Breast epithelium (tissue), 4 donors: ENCODE measurements at places on chromosomes 12 and 14.

DNA sequence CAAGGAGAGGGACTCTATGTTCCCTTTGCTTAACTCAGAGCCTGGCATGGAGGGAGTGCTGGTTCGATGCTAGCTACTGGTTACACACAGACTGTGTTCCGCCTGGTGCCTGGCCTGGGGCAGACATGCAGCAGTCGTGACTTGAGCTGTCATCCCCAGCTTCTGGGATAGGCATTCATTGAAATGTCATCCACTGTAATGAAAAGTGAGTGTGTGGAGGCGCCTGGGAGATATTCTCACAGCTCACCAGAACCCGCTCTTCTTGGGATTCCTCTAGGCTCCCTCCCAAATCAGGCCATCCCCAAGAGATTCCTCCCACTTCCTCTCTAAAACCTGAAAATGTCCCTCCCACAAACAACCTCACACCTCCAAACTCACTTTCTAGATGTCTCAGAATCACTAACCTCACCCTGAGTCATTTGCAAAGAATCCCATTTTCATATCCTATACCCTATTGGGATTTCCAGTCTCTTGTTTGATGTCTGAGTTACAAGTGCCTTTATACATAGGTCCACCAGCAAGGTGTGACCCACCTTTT is 82.8 kb downstream of the CRACR2A start:
- H3K27ac ChIP-seq = no peak overlapping the region
- DNase-seq = no peak
- no peak overlapping the region for H3K4me3 ChIP-seq
- H3K4me1 ChIP-seq = no peaks in the 10 kb centered on the region

GRCh38 chr12:127280393-127281275 is 986.3 kb upstream of the TMEM132C start:
- no peak for DNase-seq
- H3K36me3 ChIP-seq = no peaks in the 10 kb centered on the region
- H3K27me3 ChIP-seq = peaks cover 6% of the 10 kb centered on the region
- H3K27ac ChIP-seq = no peak overlapping the region
- H3K4me1 ChIP-seq = no peaks in the 10 kb centered on the region

DNA sequence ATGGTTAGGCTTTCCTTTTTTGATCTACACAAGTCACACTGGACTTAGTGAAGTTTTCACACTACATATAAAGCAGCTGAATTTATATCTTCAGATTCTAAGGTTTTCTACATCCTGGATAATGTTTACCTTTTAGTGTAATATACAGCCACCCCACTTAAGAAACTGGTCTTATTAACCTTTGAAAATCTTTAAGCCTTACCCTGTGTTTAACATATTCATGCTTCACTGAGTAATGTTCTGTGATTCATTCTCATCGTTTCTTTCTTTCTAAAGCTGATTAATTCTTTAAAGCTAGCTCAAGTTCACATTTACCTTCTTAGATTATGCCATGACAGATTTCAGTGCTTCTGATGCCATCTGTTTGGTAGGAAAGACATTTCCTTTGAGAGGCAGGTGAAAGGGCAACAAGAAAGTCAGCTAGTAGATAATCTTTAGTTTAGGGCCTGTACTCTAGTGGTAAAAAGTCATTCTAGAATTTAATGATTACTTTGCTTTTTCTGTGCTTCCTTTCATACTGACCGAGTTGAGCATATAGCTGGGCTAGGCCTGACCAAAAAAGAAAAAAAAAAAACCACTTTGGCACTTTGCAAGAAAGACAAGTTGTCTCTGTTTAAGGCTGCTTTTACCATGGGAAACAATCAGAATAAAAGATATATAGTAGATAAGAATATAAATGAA is 690.9 kb upstream of the FBXO33 start:
- H3K4me3 ChIP-seq = no peak overlapping the region
- no peaks in the 10 kb centered on the region for H3K4me1 ChIP-seq
- H3K27me3 ChIP-seq = no peaks in the 10 kb centered on the region
- no peaks in the 10 kb centered on the region for H3K36me3 ChIP-seq

- peaks cover 3% of the 10 kb centered on the region for H3K4me1 ChIP-seq
Observed at GRCh38 chr14:71142375-71143038, 235.2 kb downstream of the PCNX1 start.

- no peak for DNase-seq
- H3K27me3 ChIP-seq = no peaks in the 10 kb centered on the region
- no peaks in the 10 kb centered on the region for H3K4me1 ChIP-seq
- no peaks in the 10 kb centered on the region for H3K36me3 ChIP-seq
- peak overlapping the region; percentile 67 for H3K27ac ChIP-seq
- peak overlapping the region; percentile 61 for H3K4me3 ChIP-seq
Observed at GRCh38 chr12:402029-402389, 565 bp downstream of the CCDC77 start.

DNA sequence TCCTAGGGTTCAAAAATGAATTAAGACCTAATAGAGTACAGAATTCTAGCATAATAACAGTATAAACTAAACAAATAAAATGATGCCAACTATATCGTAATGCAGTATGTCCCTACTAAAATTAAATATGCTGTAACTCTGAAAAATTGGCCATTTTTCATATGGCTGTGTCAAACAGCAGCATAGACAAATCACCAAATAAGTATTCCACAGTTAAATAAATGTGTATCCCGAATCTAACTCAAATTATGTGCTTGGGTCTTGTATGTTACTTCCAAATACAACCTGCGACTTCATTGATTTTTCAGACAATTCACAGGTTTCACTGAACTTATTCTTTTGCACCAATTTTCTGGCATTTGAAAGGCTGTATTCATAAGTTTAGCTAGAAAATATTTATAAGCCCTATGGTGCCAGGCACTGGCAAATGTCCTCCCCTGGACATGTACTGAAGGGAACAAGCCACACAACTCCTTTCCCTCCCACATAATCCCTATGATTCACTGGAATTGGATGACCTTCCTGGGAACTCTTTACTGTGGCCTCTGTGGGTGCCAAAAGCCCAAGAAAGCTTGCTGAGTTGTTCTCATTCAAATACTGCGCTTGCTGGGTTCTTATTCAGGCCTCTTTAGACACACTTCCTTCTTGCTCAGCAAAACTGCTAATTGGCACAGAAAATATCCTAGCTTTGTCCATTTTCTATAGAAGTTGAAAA is 108.8 kb downstream of the KITLG start:
- no peaks in the 10 kb centered on the region for H3K36me3 ChIP-seq
- H3K4me3 ChIP-seq = no peak overlapping the region
- DNase-seq = peak; percentile 45
- no peaks in the 10 kb centered on the region for H3K27me3 ChIP-seq
- no peak overlapping the region for H3K27ac ChIP-seq
- peaks cover 3% of the 10 kb centered on the region for H3K4me1 ChIP-seq

- no peaks in the 10 kb centered on the region for H3K27me3 ChIP-seq
- no peak overlapping the region for H3K27ac ChIP-seq
- no peak for DNase-seq
- H3K4me1 ChIP-seq = no peaks in the 10 kb centered on the region
- no peaks in the 10 kb centered on the region for H3K36me3 ChIP-seq
- no peak overlapping the region for H3K4me3 ChIP-seq
Observed at GRCh38 chr12:92690601-92691000, 12.2 kb upstream of the PLEKHG7 start.

- no peak for DNase-seq
- no peak overlapping the region for H3K4me3 ChIP-seq
- no peaks in the 10 kb centered on the region for H3K27me3 ChIP-seq
- no peak overlapping the region for H3K27ac ChIP-seq
Observed at GRCh38 chr14:78933166-78933565, 763.0 kb downstream of the NRXN3 start.
